SJSA1 (cell line): ENCODE measurements at places on chromosomes 1 and 21. TPM values are rescaled to one million over a fixed set of nuclear protein-coding genes. Genes with fewer than 3 reads are reported as not detected.

The SYF2 gene
- 34.0 and 49.7 TPM in 2 replicates for total RNA-seq

The SLC45A3 gene
- total RNA-seq, result 2.0 and 2.4 TPM in 2 replicates

The SPRR2A gene
- total RNA-seq, result not detected in 2 replicates

The OR2AJ1 gene
- not detected in 2 replicates for total RNA-seq

The S1PR1 gene
- total RNA-seq, result 3.7 and 13.3 TPM in 2 replicates

The ZNF648 gene
- total RNA-seq, result not detected in 2 replicates

GRCh38 chr1:178939338-178940067 is 68.6 kb upstream of the ANGPTL1 start:
- H3K4me3 ChIP-seq, result no peak overlapping the region
- H3K36me3 ChIP-seq, result no peaks in the 10 kb centered on the region
- no peak overlapping the region for H3K27ac ChIP-seq
- DNase-seq, result no peak

GRCh38 chr1:52636721-52637695 is 4.0 kb downstream of the SHISAL2A start:
- H3K4me1 ChIP-seq, result peaks cover 31% of the 10 kb centered on the region
- no peak overlapping the region for H3K27ac ChIP-seq
- no peaks in the 10 kb centered on the region for H3K27me3 ChIP-seq
- H3K36me3 ChIP-seq, result no peaks in the 10 kb centered on the region

- peaks cover 7% of the 10 kb centered on the region for H3K4me1 ChIP-seq
- no peak for DNase-seq
- H3K27me3 ChIP-seq, result no peaks in the 10 kb centered on the region
- H3K4me3 ChIP-seq, result no peak overlapping the region
- H3K27ac ChIP-seq, result no peak overlapping the region
These were observed 9.9 kb downstream of the GPR3 start for GRCh38 chr1:27402349-27402754.

DNA sequence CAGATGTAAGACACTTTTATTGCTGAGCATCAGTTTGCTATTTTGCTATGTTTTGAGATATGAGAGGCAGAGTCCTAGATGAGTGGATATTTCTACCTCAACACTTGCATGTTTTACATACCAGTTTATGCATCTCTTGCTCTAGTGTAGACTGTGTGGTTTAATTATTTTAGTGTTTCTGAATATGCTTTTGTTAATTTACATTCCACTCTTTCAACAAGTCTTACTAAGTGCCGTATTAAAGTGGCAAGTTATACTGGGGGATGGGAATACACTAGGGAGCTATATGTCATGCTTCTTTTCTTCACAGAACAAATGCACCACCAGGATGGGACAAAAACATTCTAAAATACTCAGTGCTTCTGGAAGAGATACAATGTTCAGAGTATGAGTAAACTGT is 507.7 kb upstream of the PRMT6 start:
- H3K4me3 ChIP-seq, result no peak overlapping the region
- H3K27ac ChIP-seq, result no peak overlapping the region
- no peaks in the 10 kb centered on the region for H3K27me3 ChIP-seq
- H3K4me1 ChIP-seq, result no peaks in the 10 kb centered on the region

GRCh38 chr21:45515241-45516061 is 26.8 kb downstream of the SLC19A1 start:
- no peaks in the 10 kb centered on the region for H3K27me3 ChIP-seq
- no peak for DNase-seq
- H3K4me1 ChIP-seq, result no peaks in the 10 kb centered on the region
- no peak overlapping the region for H3K4me3 ChIP-seq
- no peak overlapping the region for H3K27ac ChIP-seq

- no peaks in the 10 kb centered on the region for H3K4me1 ChIP-seq
- no peaks in the 10 kb centered on the region for H3K36me3 ChIP-seq
- H3K27ac ChIP-seq, result no peak overlapping the region
- H3K27me3 ChIP-seq, result 0 out of 2 replicates have a peak, but pooled peaks cover 4% of the 10 kb centered on the region
- H3K4me3 ChIP-seq, result no peak overlapping the region
These were observed 3.0 kb upstream of the PDC start for GRCh38 chr1:186463926-186464325.

- H3K4me3 ChIP-seq, result no peak overlapping the region
- no peaks in the 10 kb centered on the region for H3K27me3 ChIP-seq
- no peak for DNase-seq
These were observed 46.6 kb downstream of the TTC3 start for GRCh38 chr21:37119421-37120218.

- no peak for DNase-seq
- H3K4me3 ChIP-seq, result no peak overlapping the region
- H3K36me3 ChIP-seq, result no peaks in the 10 kb centered on the region
- no peak overlapping the region for H3K27ac ChIP-seq
- H3K27me3 ChIP-seq, result no peaks in the 10 kb centered on the region
These were observed 25.8 kb upstream of the LRRC8C start for GRCh38 chr1:89607156-89607555.

DNA sequence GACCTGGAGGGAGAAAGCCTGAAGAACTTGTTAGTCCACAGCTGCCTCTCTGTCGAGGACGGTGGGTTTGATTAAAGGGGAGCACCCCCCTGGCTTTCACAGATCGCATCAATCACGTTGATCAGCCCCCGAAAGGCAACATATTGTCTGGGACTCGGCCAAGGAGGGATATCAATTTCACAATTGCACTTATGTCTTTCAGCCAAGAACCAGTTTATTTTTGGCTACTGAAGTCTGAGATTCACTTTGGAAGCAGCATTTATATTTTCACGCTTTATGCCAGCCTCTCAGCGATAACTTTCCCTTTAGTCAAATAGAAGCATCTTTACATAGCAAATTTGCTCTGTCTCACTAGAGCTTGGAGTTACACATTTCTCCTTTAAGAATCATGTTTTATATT is 253.2 kb upstream of the RRP15 start:
- no peaks in the 10 kb centered on the region for H3K27me3 ChIP-seq
- no peak overlapping the region for H3K27ac ChIP-seq
- no peaks in the 10 kb centered on the region for H3K4me1 ChIP-seq
- H3K36me3 ChIP-seq, result no peaks in the 10 kb centered on the region
- no peak for DNase-seq

DNA sequence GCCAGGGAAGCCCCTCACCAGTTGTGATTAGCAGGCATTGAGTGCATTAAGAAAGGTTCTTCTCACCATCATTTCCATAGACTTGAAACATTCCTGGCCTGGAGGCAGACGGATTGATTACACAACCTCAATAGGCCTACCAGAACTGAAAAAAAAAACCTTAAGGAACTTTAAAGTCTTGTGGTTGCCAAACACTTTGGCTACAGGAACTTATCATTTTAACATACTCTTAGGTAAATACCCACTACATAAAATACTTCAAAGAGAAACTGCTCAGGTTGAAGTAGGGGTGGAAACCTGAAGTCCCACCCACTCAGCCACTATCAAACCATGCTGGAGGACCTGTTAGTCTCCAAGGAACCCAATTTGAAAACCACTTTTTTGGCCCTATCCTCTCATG is 22.4 kb upstream of the HMGB4 start:
- H3K27me3 ChIP-seq, result no peaks in the 10 kb centered on the region
- no peak overlapping the region for H3K4me3 ChIP-seq
- H3K36me3 ChIP-seq, result no peaks in the 10 kb centered on the region
- H3K27ac ChIP-seq, result no peak overlapping the region
- DNase-seq, result no peak

DNA sequence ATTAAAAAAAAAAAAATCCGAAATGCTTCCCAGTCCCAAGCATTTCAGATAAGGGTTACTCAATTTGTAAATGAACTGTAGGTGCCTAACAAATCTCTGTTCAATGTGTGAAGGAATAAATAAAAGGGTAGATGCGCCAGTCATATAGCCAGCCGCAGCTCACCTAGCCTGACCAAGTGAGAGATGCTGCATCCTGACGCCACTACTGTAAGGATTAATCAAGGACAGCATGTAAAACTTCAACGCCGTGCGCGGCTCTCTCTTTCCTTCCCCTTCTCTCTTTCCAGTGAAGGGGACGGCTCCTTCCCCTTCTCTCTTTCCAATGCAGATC is 441 bp downstream of the PPT1 start:
- H3K27ac ChIP-seq, result no peak overlapping the region
- H3K36me3 ChIP-seq, result peaks cover 4% of the 10 kb centered on the region; the same call in 1 of the 2 replicates
- no peak for DNase-seq

GRCh38 chr1:160353223-160353622 is 10.0 kb downstream of the NCSTN start:
- H3K4me1 ChIP-seq, result no peaks in the 10 kb centered on the region
- DNase-seq, result no peak
- H3K27me3 ChIP-seq, result no peaks in the 10 kb centered on the region
- no peak overlapping the region for H3K4me3 ChIP-seq
- peaks cover 94% of the 10 kb centered on the region for H3K36me3 ChIP-seq
